ENCODE measurements at places on chromosomes 12 and 14.

DNA sequence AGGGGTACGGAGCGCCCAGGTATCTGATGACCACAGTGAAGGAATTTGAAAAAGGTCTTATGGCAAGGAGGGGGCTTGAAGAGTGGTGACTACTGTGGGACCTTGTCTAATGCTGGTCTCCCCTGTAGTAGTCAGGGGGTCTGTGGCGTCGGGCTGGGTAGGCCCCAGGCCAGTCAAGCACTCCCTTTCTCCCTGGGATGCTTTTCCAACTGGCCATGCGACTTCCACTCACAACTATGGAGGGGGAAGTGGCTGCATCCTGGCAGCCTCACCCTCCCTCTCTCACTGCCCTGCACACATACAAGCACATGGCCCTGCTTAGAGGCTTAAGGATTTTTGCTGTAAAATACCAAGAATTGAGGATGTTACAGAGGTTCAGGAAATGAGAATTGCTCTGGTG, 4.1 kb downstream of the TSPAN11 start:
- DNase-seq, result no peak

GRCh38 chr14:36672095-36672494, 10.4 kb downstream of the PAX9 start:
- no peak for DNase-seq

DNA sequence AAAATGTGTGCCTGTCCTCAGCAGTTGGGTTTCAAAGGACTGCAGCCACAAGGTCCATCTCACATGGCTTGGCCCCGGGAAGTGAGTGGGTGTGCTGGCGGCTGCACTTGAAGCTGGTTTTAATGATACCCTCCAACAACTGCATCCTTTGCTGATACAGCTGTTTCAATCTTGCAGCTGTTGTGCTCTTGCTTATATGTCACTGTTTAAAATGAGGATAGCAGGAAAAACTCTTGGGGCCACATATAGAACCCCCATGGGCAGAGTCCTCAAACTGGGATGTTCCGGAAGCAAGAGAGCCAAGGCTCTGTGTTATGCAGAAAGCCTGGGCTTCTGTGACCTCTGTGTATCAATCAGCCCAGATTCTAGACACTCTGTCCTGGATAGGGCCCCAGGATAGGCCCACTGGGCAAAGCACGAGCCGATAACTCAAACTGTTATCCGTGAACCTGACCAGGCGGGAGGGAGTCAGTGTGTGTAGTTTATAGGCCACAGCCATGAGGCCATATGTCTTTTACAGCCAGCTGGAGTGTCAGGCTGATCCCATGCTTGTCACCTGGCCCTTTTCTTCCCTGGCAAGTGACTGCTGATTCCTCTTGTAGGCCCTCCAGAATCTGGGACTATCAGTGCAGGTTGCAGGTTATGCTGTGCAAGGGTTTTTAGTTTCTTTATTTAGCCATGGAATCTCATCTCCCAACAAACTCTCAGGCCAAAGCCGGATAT, 74.3 kb downstream of the SSPN start:
- no peak for DNase-seq

GRCh38 chr14:99459481-99460100, 21.1 kb downstream of the SETD3 start:
- no peak for DNase-seq

GRCh38 chr12:58386136-58386535, 444.8 kb downstream of the ATP23 start:
- DNase-seq, result no peak

- DNase-seq, result no peak
Observed at GRCh38 chr12:117774941-117775775, 193.6 kb downstream of the KSR2 start.

DNA sequence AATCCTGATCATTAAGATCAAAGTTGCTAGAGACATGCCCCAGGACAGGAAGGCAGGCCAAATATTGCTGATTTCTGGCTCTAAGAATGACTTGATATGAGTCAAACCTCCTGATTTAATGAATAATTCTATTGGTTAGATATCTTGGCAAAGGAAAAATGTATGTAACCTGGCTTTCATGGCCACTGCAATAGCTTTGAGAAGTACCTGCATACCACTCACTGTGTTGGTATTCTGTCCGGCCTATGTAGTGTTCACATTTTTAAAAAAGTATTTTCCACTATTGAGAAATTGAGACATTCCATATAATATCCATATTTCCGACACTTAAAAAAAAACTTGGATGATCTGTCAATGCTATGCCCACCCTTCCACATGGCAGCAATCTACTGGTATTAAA, 283.1 kb upstream of the SOX5 start:
- DNase-seq, result no peak

DNA sequence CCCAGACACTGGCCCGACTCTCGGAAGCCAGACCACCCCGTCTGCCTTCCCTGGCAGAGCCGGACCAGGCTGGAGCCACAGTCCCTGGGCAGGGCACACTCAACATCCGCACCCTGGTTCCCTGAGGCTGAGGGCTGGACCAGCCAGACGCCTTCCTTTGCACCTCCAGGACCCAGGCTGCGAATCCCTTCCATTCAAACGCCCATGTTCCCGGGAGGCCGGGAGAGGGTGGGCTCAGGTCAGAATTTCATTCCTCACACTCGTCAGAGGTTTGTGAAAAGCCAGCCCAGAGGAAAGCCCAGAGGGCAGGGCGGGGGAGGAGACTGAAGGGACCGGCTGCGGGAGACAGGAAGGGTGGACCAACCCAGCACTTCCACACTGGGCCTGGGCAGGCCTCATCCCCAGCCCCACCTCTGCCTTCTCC, 58.7 kb downstream of the LRRC74A start:
- DNase-seq, result no peak

- DNase-seq, result no peak
Observed at GRCh38 chr14:72715850-72716228, 178.1 kb downstream of the DPF3 start.
